ENCODE measurements at places on chromosomes 11 and 22.

DNA sequence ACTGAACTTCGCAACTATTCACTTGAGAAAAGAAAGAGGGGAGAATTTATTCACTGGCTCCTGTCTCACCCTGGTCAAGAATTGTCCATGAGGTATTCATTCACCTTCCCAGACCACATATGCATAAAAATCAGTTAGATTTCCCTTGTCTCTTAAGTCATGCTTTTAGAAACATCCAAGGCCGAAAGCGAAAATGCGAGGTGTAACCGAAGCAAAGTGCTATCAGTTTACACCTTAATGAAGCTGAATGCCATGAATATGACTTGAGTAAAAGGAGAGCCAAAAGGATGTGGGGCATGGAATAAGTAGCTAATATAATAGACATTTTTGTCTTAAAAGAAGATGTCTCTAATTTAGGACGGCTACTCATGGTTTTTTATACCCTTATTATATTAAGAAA lies 965.6 kb upstream of the CHORDC1 start:
- no peak for DNase-seq

DNA sequence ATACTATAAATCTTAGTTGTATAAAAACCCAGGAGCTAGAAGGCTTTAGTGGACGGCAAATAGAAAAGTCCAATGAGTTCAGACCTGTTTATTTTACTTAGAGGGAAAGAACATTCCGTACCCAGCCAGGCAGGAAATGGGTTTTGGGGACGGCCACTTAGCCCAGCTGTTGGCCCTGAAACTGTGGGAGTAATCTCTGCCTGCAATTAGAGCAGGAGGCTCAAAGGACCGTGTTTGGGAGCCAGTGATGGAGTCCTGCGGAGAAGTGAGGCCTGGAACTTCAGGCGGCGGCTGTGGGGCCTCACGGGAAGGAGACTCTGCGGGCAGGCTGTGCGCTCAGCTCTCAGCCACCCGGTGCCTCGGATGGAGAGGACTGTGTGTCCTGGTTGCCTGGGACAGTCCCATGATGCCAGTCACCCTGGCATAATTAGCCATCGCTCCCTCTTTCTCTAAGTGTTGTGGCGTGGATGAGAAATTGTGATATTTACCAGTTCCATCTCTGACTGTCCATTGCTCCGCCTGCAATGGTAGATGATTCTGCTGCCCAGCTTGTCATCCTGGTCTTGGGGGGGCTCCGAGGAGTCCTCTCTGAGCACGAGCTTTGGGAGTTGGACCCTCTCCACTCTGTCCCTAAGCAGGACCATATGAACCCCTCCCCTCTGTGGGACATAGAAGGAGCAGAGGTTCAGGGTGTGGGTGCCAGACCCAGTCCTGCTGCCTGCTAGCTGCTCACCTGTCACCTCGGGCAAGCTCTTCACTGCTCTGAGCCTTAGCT lies 530.3 kb downstream of the TBC1D22A start:
- peak; percentile 44 for DNase-seq

DNA sequence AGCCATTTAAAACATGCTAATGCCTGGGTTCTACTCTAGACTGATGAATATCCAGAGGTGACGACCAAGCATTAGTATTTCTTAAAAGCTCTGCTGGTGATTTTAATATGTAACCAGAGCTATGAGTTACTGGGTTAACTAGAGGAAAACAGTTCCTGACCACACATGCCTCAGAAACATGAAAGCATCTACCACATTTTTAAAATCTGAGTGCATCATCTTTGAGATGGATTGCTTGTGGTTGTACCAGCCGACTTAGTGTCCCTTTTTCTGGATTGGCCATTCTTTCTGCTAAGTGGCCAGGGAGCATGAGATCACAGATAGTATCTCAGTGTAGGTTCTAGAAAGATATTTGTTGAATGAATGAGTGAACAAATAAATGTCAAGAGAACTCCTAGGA lies 152.4 kb downstream of the NTM start:
- DNase-seq = no peak

DNA sequence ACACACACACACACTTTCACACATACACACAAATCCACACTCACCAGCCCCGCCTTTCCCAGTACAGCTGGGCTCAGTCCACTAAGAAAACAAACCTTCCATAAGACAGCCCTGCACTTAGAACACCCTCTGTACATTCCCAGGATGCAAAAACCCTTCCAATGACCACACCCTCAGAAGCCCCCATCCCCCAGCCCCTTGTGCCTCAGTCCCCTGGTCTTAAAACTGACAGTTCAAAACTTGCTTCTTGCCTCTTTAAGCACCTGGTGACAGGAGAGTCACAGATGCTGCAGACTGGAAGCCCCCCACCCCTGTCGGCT lies 23.0 kb downstream of the APLNR start:
- no peak for DNase-seq

DNA sequence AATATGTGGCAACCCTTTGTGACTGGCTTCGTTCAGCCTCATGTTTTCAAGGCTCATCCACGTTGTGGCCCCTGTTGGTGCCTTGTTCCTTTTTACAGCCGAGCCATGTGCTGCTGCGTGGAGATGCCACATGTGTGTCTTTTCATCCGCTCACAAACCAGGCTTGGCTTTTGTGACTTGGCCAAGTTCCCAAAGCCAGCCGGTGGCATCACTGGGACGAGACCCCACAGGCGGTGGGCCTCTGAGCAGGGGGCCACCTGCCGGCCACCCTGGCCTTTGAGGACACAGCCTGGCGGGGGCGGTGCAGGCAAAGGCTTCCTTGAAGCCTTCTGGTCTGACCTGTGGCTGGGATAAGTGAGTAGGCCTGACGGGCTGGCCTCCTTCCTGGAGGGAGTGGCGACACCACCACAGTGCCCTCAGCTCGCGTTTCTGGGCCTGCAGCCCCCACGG lies 10.5 kb downstream of the GRK2 start:
- DNase-seq = no peak

DNA sequence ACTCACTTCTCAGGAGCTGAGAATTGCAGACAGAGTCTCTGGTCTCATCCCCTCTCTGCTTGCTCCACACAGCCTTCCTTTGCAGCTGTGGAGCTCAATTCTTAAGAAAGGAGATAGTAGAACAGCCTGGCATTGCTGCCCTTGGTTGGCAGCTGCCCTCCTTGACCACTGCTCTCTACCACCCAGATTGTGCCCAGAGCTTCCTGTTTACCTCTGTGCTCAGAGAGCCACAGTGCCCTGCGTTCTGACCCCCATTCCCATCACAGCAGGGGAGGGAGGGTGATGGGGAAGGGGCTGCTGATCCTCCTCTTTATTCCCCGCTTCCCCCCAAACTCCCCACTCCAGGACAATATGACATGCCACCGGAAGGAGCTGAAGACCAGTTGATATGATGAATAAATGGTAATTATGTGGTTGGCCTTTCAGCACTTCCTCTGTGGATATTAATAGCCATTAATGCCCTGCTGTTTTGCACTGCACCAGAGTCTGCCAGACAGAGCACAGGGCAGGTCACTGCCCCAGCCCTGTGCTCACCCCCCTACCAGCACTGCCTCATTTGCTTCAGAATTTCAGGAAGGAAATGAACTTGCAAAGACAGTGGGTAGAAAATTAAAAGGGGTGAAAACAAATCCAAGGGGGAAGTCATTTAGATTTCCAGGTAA lies 426.8 kb upstream of the CADM1 start:
- DNase-seq = no peak

- DNase-seq = no peak
Observed at GRCh38 chr11:121553389-121553788, 100.6 kb upstream of the SORL1-AS1 start.

DNA sequence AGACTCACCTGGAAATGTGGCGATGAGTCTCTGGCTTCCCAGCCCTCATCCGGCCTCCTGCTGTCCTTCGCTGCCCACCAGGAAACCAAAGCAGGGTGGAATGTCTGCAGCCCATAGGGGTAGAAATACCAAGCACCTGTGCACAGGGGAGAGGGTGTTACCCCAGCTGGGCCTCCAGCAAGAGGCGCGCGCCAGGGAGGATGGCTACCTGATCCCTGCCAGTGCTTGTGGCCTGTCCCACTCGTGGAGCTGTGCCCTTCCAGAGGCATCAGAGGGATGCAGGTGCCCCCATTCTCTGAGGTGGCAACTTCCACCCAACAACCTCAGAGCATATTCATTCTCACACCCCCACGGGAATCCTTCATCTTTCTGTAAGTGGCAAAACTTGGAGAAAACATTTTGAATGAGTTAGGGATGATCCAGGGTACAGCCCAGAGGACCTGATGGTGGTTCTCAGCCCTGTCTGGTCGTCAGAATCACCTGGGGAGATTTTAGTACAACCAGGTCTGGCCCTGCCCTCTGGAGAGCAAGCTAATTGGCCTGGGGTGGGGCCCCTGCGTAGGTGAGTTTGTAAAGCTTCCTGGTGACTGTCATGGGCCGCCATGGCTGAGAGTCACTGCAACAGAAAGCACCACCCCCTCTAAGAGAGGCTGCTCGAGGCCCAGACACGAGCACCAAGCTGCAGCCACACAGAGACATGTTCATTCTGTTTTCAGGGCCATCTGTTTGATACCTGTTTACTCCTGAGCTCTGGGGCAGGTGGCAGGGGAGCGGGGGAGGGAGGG lies 9.9 kb downstream of the SUN2 start:
- DNase-seq = no peak

DNA sequence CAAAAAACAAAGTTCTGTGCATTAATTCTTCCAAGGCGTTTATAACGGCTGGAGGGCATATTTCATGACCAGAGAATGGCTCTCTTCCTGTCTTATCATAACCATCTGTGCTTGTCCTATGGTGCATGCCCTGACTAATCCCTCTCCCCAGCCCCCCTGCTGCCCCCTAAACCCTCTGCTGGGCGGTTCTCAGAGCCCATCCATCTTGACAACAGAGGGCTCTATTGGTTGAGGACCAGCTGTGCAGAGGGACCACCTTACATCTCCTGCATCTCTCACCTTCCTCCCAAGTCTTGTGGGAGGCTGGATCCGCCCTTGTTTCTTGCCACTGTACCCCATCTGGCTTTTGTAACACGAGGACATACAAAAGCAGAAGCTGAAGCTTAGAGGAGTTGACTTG lies 282.1 kb downstream of the MIAT start:
- no peak for DNase-seq
